NCI-H1436 treated with DMSO at 0.1 percent for 48 hours (cell line): ENCODE measurements at places on chromosomes 3 and 15.

DNA sequence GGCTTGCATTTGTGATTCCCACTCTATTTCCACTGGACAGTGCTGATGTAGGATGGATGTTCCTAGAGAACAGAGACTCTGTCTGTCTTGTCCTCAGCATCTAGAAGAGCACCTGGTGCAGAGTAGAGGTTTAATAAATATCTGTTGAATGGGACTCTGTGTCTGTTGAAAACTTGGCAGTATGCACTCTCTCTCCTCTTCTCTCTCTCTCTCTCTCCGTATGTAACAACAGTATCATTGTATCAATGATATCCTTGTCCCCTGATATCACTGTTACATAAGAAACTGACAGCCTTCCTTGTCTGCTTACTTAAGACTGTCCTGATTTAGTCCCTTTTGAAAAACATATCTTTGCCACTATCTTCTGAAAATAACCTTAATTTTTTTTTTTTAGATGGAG is 24.3 kb upstream of the MGLL start:
- no peak for DNase-seq

DNA sequence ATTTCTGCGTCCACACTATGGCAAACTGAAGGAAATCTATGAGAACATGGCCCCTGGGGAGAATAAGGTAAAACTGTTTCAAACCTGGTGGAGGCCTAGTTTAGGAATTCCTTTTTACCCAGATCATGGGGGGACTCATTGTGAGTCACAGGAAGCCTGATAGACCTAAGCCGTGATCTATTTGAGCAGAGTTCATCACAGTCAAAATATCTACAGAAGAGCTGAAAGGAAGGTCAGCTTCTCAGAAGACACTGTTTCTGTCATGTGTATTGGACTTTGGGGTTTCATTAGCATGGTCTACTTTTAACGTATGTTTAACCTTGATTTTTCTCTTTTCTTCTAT is 1.3 kb downstream of the PSMD2 start:
- no peak for DNase-seq

- DNase-seq = no peak
These were observed 89.4 kb downstream of the RFTN1 start for GRCh38 chr3:16423947-16424673.

DNA sequence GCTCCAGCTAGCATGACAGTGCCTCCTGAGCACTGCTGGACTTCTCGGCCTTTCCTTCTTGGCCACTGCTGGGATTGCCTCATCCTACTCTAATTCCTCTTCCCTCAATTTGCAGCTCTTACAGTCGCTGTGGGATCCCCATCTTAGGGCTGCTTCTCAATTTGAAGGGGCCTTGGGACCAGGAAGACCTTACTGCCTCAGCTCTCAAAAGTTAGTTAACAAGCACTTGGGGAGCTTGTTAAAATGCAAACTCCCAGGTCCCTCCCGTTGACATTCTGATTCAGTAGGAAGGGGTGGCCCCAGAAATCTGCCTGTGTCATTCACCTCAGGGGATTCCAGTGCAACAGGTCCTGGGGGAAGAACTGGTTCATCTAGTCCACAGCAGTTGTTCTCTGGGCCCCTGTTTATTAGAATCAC is 14.8 kb downstream of the BDH1 start:
- no peak for DNase-seq

GRCh38 chr3:151926956-151927355 is 53.5 kb downstream of the SUCNR1 start:
- DNase-seq = no peak
